Skeletal muscle tissue (tissue), 5 donors: ENCODE measurements at places on chromosomes 5 and 9. TPM values are rescaled to one million over a fixed set of nuclear protein-coding genes. Genes with fewer than 3 reads are reported as not detected.

PPP2R2B gene
- total RNA-seq, result 4.7 TPM

SOWAHA gene
- total RNA-seq, result under 0.01 TPM

CCL19 gene
- not detected for total RNA-seq

ST8SIA4 gene
- total RNA-seq, result 6.3 TPM

BNC2 gene
- 10.4 TPM for total RNA-seq

GMCL2 gene
- not detected for total RNA-seq

RGMB gene
- total RNA-seq, result 29.7 TPM

ESM1 gene
- total RNA-seq, result 0.52 TPM

FRMPD1 gene
- total RNA-seq, result 6.3 TPM

PCDHA5 gene
- total RNA-seq, result not detected
